ENCODE measurements at places on chromosomes 1 and 21.

DNA sequence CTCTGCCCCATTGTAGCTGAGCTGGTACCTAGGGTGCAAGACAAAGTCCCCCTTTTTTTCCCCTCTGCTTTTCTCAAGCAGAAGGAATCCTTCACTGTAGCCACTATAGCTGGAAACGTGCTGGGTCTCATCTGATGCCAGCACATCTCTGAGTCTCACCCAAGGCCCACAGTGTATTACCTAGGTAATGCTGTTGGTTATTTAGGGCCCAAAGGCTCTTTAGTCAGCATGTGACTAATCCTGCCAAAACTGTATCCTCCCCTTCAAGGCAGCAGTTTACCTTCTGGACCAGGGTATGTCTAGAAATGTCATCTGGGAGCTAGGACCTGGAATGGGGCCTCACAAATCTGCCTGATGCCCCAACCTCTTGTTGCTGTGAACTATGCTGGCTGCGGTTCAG lies 423.4 kb downstream of the NUF2 start:
- no peak for DNase-seq

DNA sequence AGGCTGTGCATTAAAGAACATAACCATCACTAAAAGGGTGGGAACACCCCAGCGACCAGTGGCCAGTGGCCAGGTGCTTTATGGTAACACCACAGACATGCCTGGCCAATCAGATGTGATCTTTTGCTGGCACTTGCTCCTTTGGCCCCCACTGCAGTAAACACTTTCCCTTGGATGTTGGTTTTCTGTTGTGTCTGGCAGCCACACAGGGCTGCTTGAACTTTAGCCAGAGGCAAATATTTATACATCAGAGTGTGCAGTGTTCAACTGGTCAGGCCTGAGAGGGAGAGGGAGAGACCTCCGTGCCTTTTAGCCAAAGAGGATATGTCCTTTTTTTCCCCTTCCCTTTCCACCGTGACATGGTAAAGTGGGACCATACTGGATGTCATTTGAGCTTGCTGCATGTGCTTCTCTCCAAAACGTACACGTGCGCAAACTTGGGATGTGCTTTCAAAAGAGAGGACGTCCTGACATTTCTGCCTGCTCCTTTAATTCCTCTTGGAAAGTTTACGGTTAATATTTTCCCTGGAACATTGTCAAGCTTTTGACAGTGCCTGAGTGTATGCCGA lies 101.2 kb downstream of the NFIA start:
- no peak for DNase-seq

GRCh38 chr1:185207980-185208602 lies 51.1 kb downstream of the SWT1 start:
- DNase-seq: no peak

GRCh38 chr1:228332797-228333738 lies 73.6 kb downstream of the TRIM11 start:
- no peak for DNase-seq

- no peak for DNase-seq
Measured at GRCh38 chr1:109659997-109660690, 4.2 kb downstream of the GSTM4 start.

DNA sequence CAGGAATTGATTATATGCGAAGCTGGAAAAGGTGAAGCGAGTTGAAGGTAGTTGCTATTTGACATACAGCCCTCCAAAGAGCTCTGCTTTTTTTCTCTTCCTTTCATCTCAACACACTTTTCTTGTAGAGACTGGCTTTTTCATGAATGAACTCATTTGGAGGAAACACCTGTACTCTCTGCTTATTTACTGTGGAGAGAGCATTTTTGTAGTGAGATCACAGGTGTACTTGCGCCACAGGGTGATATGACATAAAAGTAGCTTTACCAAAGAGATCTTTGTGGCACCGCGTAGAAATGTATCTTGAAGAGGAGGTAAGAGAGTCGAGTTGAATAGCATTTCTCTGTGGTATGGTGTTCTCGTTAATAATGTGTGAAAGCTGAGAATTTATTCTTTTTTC lies 187.6 kb downstream of the VPS13D start:
- DNase-seq: no peak

GRCh38 chr1:59146651-59147358 lies 150.1 kb upstream of the FGGY start:
- peak; percentile 24 for DNase-seq

- DNase-seq: no peak
Measured at GRCh38 chr1:44332505-44332904, 22.6 kb downstream of the ERI3 start.

DNA sequence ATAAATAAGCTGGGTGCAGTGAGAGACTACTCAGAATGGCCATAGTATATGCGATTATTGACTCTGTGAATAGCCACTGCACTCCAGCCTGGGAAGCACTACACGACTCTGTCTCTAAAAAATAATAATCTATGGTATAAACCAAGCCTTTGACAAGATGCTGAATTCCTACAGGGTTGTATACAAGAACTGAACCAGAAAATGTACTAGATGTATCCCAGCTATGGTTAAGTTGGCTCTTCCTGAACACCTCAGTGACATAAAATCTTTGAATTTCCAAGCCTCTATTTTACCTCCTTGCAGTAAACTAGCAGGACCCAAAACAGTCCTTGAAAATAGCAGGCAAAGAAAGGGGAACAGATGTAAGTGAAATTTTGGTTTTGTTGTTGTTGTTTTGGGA lies 32.5 kb downstream of the PTP4A2 start:
- DNase-seq: no peak

GRCh38 chr1:61051443-61051718 lies 31.0 kb upstream of the NFIA start:
- no peak for DNase-seq

DNA sequence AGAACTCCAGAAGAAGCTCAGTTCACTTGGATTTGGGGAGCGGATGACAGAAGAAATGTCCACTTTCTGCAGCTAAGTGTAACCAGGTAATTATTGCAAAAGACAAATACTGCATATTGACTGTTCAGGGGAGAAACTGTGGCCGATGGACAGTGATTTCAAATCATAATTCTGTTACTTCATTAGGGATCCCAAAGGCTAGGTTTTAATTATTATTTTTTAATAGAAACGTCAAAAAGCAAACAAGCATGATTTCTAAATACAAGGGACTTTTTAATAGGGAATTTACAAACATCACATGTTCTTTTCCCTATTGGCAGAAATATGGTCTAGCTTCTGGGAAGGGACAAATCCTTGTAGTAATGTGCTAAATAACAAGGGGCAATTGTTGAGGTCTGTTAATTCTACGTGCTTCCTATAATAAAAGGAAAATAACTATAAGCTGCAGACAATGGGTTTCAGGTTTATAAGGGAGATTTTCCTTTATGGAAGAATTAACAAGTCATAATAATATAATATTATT lies 15.5 kb downstream of the DIPK1A start:
- DNase-seq: no peak

- no peak for DNase-seq
Measured at GRCh38 chr1:245879091-245879490, 628.0 kb downstream of the SMYD3 start.

- no peak for DNase-seq
Measured at GRCh38 chr1:222643606-222643937, 25.7 kb downstream of the MIA3 start.

Data from activated T-helper 1 cell treated with Interleukin-2 at 50 U/mL for 16 hours (primary cell).